ENCODE measurements at places on chromosomes 3 and 15.

- DNase-seq, result no peak
These were observed 14.6 kb upstream of the RFTN1 start for GRCh38 chr3:16528106-16528505.

GRCh38 chr15:65189102-65189740, 4.1 kb upstream of the CLPX start:
- DNase-seq, result peak; percentile 28

DNA sequence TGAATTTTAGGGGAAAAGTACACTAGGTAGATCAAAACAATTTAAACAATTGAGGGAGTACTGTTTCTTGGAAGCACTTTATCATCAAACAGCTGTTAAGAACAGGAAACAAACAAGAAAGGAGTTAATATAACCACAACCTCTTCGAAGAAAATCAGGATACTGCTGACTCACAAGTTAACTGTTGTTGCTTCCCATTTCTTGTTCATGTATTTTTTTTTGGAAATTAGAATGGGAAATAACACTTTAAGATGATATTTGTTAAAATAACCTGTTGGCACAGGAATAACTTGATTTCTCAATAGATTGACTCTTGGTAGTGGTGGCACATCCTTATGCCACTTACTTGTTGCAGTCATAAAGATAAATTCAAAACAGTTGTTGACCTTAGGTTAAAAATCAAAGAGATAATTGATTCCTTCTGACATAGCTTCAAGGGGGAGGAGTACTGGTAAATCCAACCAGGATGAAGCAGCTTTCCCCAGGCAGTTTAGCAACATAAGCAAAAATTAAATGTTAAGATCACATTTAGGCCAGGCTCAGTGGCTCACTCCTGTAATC, 3.3 kb downstream of the BNIP2 start:
- no peak for DNase-seq

- DNase-seq, result no peak
These were observed 38.4 kb downstream of the UBP1 start for GRCh38 chr3:33401781-33402180.

DNA sequence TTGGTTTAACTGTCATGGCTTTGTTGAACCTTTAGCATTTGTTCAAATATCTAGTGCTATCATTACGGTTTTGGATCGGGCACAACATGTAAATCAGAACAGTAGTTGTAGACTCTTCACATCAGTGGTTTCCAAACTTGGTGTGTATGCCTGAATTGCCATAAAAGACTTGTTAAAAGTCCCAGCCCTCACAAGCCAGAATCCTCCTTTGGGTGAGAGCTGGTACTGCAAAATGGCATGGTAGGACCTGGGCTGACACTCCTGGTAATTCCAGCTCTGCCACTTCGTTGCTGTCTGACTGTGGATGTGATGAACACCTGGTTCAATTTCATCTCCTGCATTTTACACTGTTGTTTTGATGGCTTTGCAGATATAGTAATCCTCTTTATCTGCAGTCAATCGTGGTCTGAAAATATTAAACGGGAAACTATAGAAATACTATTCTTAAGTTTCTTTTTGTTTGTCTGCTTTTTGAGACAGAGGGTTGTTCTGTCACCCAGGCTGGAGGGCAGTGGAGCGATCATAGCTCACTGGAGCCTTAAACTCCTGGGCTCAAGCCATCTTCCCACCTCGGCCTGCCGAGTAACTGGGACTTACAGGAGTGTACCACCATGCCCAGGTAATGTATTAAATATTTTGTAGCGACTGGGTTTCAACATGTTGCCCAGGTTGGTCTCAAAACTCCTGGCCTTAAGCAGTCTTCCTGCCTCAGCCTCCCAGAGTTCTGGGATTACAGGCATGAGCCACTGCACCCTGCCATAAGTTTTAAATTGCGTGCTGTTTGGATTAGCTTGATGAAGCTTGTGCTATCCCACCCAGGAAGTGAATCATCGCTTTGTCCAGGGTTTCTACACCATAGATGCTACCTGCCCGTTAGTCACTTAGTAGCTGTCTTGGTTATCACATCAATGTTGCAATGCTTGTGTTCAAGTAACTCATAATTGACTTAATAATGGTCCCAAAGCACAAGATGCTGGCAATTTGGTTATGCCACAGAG, 61.6 kb downstream of the RAB7A start:
- DNase-seq, result no peak

DNA sequence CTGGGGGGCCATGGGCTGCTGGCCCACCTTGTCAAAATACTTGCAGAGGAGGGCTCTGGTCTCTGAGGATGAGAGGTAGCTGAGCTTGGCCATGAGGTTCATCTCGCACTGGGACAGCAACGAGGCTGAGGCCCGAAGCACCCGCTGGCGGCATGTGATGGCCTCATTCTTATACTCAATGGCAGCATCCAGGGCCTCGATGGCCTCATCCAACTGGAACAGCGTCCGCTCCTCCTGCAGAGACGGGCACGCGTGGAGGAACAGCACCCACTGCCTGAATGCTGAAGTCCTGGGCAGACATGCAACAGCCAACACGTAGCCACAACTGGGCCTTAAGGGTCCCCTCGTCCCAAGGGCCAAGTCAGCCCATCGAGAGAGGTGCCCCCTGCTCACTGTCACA, 25.0 kb downstream of the KIF7 start:
- no peak for DNase-seq

- DNase-seq, result no peak
These were observed 33.0 kb downstream of the MITF start for GRCh38 chr3:69772152-69772867.

DNA sequence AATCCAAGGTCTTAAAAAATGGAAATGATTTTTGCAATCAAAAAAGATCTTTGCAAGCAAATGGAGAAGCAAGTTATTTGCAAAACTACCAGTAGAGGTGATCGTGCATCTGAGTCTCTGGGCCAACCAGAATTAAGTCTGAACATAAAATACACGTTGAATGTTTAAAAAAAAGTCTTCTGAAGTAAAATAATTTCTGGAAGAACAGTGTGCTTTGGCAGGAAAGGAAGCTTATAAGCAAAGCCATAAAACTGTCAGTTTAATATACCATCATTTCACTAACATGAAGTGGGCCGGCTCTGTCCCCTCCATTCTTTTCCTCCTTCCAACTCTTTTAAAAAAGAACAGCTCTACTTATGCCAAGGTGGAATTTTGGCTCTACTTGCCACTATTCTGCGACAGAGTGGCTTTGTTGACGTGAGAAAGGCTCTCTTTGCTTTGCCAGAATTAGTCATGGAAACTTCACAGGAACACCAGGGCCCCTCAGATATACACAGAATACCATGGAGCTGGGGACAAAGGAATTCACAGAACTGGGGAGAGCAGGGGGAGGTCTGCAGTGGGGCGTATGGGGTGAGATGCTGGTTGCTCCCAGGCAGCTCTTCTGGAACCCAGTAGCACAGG, 29.8 kb downstream of the FSTL1 start:
- DNase-seq, result no peak

GRCh38 chr3:47423548-47424145, 42.8 kb downstream of the PTPN23 start:
- DNase-seq, result peak; percentile 48

DNA sequence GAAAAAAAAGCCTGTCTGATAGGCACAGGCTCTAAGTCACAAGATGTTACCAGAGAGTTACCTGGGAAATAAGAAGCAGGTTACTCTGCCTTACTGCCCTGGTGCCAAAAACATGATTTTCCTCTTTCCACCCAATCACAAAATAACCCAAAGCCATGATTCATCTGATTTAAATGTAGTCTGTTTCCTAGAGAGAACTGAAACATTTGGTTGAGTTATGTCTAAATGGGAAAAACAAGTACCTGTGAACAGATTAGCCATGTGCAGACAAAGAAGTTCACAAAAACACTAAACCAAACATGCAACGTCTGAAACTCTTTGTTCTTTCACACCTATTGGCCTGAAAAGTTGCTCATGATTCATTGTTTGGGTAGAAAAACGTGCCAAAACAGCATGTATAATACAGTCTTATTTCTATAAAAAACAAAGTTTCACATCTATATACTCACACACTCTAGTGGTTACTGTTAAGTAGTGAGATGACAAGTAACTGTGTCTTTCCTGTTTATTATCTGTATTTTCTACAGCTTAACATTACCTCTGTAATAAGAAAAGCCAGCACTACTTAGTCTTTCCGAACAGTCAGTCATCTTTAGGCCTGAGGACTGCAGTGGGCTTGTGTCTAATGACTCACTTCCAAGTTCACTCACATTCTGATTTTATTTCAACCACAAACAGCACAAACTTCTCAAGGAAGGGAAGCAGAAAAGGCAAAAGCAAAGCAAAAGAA, 30.2 kb downstream of the FAM174B start:
- DNase-seq, result no peak

DNA sequence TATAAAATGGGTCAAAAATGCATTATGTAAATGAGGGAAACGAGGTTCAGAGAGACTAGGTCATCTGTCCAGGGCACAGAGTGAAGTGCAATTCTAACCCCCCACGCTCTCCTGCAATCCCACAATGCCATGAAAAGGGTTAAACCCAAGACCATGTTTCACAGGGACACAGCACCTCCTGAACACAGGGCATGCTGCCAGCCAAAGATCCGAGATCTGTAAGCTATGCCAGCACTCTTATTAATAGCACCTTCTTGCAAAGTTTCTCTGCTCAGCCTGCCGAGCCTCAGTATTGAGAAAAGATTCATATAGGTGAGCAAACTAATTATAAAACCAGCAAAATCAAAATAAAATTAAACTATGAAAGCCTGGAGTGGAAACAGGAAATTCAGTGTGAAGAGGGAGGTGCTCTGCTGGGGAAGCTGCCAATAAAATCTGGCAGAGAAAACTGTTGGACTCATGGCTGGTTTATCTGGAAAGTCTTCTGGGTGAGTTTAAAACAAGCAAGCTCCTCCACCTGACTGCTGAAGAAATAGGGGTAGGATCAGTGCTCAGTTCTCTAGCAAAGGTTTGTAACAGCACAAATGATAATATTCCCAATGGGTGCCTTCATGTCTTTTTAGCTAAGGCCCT, 50.3 kb downstream of the LRIG1 start:
- DNase-seq, result no peak

DNA sequence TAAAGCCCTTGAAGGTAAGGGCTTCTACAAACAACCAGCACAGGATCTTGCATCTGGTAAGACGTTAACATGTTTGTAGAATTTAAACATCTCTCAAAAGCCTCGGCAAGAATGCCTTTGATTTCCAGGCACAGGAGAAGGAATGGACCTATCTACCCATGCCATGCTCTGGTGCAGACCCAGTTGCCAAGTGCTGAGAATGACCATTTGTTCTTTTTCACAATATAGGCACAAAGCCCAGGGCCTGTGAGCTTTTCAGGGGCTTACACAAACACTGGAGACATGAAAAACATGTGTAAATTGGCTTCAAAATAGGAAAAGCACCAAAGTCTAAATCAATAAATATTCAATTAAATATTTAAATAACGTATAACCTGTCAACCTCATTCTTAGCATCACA, 266.9 kb upstream of the TTC14 start:
- DNase-seq, result no peak

DNA sequence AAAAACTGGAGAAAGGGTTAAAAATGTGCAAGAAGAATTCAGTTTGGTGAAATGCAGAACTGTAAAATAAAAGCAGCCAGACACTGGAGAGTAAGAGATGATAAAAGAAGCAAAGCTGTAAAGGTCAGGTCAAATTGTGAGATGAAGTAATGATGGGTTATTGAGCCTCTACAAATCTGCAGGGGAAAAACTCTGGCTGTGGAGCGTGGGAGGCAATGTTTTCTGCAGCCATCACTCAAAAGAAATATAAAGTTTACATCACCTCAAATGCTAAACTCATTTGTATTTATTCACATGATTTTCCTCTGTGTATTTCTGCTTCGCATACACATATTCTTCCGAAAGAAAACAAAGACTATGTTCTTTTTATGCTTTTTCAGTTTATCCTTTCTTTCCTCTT, 158.8 kb upstream of the GPR149 start:
- DNase-seq, result no peak

- DNase-seq, result no peak
These were observed 277.9 kb upstream of the TLE3 start for GRCh38 chr15:70375586-70375985.

DNA sequence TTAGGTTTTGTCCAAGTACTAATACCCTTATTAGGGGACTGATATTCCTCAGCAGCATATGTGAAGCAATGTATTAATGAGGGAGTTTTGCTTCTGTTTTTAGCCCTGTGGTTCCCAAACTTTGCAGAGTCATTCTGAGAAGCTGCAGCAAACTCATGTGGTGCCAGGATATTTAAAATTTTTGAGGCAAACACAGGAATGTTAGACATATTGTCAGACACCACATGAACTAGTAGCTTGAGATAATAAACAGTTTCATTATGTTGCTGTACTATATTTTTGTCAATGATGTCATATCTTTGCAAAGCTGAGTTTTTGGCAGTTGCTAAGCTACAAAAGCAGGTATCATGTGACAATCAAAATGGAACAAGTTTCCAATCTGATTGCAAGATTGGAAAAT, 36.6 kb downstream of the ATP6V1A start:
- DNase-seq, result no peak

DNA sequence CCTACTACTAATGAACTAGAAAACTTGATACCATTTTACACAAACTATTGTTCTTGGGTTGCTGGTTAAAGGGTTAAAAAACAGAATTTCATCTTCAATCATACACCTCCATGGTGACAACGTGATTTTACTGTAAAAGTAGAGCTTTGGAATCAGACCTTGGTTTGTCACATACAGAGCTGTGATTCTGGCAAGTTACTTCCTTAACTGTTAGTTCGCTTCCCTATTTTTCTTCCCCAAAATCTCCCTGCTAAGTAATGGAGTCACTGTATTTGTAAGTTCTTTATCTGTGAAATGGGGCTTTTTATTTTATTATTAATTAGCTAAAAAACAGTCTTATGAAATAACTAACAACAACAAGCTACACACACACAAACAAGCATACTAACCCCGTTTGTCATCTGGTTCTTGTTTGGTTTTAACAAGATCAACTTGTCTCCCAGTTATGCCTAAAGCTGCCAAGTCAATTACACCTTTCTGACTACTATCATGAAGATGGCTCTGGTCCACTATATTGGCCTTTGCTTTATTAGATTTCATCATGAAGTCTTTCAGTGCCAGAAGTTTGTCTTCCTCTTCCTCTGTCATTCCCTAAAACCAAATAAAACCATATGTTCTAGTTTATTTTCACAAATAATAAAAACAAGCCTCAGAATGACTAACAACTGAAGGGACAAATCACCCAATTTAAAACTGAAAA, 38.6 kb downstream of the PIK3R4 start:
- DNase-seq, result no peak

DNA sequence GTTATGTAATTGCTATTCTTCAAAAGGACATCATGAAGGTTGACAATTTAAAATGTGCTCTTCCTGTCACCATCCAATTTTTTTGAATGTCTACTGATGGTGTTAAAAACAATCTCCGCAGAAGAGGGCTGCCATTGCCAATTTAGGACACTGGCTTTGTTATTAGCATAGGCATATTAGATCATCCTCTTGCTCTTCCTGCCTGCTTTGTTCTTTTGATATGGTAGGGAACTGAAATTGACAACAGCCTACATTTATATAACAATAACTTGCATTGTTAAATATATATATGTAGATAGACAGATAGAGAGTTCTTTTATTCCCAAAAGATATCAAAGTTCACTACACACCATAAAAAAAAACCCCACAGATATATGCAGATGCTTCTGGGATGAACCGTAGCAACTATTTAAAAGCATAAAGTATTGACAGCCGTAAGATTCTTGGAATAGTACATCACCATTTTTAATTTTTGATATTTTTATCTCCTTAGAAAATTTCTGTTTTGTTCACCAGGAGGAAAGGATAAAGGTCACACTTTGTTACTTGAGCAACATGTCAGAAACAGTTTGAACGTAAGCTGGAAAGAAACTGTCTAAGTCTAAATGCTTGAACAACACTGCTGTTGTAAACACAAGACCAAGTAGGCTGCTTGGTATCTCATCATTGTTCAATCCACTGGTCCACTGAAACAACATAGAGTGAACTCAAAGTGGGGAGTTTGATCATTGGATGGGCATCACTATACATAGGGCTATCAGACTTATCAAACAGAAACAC, 66.5 kb downstream of the MDFIC2 start:
- DNase-seq, result no peak

Measured in posterior vena cava (tissue), 2 donors.